Tongue (tissue), 3 donors: ENCODE measurements at places on chromosomes 12 and 14. TPM values are rescaled to one million over a fixed set of nuclear protein-coding genes. Genes with fewer than 3 reads are reported as not detected.

DNA sequence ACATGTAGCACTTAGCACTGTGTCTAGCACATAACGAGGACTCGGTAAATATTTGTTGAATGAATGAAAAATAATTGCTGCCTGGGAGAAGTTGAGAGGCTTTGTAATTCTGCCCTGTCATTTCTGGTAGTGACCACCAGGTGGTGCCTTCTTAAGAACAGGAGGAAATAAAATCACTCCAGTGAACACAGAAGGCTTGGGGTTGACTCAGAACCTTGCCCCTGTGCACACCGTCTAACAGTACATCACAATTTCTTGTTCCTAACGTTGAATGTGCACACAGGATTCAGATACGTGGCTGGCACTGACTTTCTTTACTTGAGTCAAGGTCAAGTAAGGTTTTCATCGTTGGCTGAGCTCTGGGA, 91.8 kb downstream of the RGS6 start:
- peak; percentile 13 for DNase-seq

DNA sequence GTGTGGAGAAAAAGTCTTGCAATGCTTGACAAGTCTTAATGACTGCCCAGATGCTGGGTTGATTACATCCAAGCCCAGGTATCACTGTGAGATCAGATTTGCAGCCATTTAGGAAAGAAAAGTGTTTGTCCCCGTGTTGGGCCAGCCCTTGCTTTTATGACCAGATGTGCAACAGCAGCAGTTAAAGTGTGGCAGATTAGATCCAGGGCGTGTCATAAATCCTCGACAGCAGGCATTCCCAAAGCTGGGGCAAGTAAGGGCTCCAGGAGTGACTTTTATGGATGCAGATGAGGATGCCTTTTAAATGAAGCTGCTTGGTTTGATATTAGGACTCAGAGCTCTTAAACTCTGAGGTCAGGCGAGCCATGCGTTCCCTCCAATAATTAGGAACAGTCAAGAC, 1.7 kb downstream of the SMOC1 start:
- DNase-seq: peak; percentile 50

- peak; percentile 9 for DNase-seq
These were observed 322.6 kb upstream of the TMTC1 start for GRCh38 chr12:30106204-30106965.

DNA sequence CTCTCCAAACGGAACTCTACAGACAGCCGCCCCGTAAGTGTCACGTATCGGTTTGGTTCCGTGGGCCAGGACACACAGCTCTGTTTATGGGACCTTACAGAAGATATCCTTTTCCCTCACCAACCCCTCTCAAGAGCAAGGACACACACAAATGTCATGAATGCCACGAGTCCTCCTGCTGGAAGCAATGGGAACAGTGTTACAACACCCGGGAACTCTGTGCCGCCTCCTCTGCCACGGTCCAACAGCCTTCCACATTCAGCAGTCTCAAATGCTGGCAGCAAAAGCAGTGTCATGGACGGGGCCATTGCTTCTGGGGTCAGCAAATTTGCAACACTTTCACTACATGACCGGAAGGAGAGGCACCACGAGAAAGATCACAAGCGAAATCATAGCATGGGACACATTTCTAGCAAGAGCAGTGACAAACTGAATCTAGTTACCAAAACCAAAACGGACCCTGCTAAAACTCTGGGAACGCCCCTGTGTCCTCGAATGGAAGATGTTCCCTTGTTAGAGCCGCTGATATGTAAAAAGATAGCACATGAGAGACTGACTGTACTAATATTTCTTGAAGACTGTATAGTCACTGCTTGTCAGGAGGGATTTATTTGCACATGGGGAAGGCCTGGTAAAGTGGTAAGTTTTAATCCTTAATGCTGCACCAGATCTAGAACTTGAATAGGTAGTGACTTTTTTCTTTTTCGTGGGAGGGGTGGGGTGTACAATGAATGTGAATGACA, 69.7 kb downstream of the WDR20 start:
- no peak for DNase-seq

- DNase-seq: no peak
These were observed 93.1 kb upstream of the HIF1A start for GRCh38 chr14:61602003-61602732.

DNA sequence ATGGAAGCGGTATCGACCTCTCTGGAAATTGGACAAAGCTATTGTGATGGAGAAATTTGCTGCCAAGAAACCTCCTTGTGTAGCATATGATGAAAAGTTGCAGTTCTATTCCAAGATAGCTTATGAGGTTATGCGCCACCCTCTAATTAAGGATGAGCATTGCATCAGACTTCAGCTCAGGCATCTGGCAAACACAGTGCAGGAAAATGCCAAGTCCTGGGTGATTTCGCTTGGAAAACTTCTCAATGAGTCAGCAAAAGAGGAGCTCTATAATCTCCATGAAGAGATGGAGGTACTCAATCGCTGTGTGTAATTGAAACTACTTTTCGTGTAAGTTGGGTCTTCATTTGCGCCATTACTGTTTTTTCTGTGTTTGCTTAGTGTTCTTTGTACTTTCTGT, 51.2 kb downstream of the DNAH10 start:
- no peak for DNase-seq

GRCh38 chr12:51887476-51888315, at the start of gene ANKRD33:
Gene ANKRD33 (plus strand): TSS chr12:51888103. CDS start chr12:51888187, 84 bp downstream.
- peak; percentile 53 for DNase-seq

- no peak for DNase-seq
These were observed 325.1 kb downstream of the ALG10 start for GRCh38 chr12:34347367-34347766.

DNA sequence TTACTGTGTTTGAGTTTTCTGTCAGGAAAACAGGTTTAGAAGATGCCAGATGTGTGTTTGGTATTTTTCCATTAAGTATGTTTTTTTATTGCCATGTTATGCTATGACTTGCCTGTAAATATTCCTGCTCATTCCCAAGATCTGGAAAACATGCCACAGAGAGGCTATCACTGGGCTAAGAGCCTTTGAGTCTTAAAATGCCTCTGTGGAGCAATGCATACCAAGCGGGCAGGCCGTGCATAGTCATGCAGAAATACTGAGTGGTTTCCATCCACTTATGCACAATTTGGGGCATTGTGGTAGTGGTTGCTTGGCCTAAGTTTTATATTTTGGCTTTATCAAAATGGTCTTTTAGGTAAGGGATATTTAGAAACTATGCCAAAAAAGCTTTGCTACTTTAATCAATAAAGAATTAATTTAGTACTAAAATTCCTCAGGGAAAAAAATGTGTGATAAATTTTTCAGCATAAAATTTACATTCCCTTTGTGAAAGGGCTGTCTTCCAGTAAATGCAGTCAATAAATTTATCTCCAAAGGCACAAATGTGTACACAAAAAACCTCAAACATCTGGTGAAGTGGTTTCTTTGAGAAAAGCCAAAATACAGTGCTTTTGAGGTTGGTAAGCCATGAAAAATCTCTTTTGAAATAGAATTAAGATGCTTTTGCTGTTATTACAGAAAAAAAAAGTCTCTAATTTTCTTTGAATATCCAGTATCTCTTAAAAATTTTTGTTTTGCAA, 341.3 kb upstream of the FBXO33 start:
- no peak for DNase-seq

DNA sequence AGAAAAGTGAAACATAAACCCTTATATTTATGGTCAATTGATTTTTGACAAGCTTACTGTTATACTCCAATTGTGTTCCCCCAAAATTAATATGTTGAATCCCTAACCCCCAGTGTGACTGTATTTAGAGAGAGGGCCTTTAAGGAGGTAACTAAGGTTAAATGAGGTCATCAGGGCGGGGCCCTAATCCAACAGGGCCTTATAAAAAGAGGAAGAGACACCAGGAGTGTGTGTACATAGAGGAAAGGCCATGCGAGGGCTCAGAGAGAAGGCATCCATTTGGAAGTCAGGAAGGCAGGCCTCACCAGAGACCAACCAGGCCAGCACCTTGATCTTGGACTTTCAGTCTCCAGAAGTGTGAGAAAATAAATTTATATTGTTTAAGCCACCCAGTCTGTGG, 6.5 kb upstream of the VTI1B start:
- DNase-seq: no peak

- DNase-seq: no peak
These were observed 118.5 kb downstream of the GTF2A1 start for GRCh38 chr14:81102217-81102616.

The MGAT4C gene
- 0.41 TPM for total RNA-seq

The RNASE7 gene
- total RNA-seq: 1.2 TPM

The CLEC4C gene
- total RNA-seq: not detected

The FAM186B gene
- 0.82 TPM for total RNA-seq

The ST8SIA1 gene
- total RNA-seq: 10.2 TPM
